ENCODE measurements at places on chromosomes 11 and 22. TPM values are rescaled to one million over a fixed set of nuclear protein-coding genes. Genes with fewer than 3 reads are reported as not detected.

GRCh38 chr11:45165806-45166603 lies 19.6 kb downstream of the PRDM11 start:
- H3K27me3 ChIP-seq, result no peaks in the 10 kb centered on the region
- no peak for DNase-seq
- peaks cover 10% of the 10 kb centered on the region for H3K4me1 ChIP-seq
- no peak overlapping the region for H3K27ac ChIP-seq
- no peak overlapping the region for H3K4me3 ChIP-seq

DNA sequence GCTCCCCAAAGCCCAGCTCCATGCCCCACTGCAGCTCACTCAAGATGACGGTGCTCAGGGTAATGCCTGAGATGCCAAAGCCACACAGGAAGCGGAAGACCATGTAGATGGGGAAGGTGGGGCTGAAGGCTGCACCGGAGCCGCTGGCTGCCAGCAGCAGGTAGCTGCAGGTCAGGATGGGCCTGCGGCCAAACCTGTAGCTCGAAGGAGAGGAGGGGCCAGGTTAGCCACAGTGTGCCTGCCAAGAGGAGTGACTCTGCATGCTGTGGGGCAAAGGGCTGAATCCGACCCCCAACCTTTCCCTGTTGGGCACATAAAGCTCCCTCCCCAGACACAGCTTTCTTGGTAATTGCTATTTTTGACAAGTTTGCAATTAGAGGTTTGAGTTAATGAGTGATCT lies 14.9 kb upstream of the SLC22A6 start:
- no peak for DNase-seq
- no peaks in the 10 kb centered on the region for H3K4me1 ChIP-seq
- H3K27ac ChIP-seq, result no peak overlapping the region

DNA sequence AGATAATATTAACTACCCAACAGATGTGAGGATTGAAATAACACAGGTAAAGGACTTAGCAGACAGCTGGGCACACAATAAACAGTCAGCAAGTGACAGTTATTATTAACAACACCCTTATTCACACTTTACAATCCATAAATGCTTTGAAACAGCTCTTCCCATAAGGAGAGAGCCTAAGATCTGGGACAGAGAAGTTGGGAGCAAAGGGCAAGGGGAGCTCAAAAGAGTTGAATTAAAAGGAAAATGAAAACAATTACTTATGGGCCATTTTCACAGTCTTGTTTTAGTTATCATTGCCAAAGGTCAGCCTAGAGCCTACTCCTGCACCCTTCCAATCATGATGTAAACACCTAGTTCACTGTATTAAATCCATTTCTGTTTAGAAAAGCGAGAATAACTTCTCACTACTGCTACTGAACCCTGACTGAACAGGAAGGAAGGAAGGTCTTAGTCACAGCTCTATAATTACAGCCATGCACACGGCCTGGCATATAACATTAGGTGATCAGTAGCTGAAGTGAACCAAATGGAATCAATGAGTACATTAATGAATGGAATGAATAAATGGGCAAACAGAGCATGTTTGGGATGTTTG lies 111.3 kb downstream of the PLEKHA7 start:
- H3K4me1 ChIP-seq, result peaks cover 25% of the 10 kb centered on the region
- no peaks in the 10 kb centered on the region for H3K36me3 ChIP-seq
- H3K4me3 ChIP-seq, result no peak overlapping the region
- peak overlapping the region; percentile 53 for H3K27ac ChIP-seq
- DNase-seq, result peak; percentile 16

GRCh38 chr11:41384329-41384728 lies 75.1 kb downstream of the LRRC4C start:
- no peaks in the 10 kb centered on the region for H3K27me3 ChIP-seq
- H3K4me1 ChIP-seq, result no peaks in the 10 kb centered on the region
- H3K27ac ChIP-seq, result no peak overlapping the region
- no peak overlapping the region for H3K4me3 ChIP-seq
- DNase-seq, result no peak

DNA sequence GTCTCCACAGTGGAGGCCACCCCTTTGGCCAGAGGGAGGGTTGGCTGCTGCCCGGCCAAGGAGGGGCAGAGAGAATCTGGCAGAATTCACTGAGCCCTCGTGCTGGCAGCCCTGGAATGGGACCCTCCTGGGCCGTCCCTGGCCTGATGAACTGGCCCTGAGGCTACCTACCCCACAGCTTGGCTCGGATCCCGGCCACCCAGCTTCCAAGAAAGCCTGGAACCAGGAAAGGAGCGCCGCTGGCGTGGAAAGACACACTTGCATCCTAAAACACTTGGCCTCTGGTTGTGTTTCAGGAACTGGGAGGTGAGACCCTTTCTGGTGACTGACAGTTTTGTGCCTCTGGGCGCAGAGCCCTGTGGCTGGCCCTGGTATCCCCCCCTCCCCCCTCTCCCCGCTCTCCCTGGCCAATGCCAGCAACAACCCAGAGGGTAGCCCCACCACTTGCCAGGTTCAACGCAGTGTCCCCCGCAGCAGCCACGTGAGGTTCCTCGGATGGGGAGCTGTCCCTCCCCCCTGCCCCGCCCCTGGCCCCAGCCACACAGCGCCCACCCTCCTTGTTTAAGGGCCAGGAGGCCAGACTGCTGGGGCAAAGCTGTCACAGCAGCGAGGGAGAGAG lies 693 bp downstream of the NFAM1 start:
- DNase-seq, result no peak
- no peak overlapping the region for H3K27ac ChIP-seq
- H3K27me3 ChIP-seq, result peaks cover 67% of the 10 kb centered on the region
- no peaks in the 10 kb centered on the region for H3K36me3 ChIP-seq
- H3K4me3 ChIP-seq, result no peak overlapping the region

DNA sequence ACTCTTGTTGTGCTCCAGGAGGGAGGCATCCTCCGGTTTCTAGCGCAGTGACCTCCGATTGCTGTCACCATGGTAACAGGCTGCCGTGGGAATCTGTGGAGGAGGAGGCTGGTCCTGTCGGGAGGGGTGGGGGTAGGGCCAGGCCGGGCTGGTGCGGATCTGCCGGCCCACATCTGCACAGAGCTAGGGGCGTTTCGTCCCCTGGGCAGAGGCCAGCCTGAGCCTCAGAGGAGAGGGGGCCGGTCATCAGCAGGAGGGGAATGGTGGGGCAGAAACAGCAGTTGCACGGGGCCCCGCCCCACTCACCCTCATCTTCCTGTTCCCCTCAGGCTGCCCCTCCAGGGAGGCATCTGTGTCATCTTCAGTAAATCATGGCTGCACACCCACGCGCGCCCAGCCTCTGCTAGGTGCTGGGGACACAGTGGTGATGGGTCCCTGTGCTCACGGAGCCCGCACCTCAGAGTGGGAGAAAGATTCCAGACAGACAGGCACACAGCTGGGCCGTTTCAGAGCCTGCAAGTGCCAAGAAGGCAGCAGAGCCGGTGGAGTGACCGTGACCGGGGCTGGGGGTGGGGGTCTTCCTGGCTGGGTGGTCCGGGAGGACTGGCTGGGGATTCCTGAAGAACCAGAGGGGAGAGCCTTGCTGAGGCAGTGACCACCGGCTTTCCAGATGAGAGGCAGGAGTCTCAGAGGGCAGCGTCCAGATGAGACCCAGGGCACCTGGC lies 120.5 kb downstream of the CACNA1I start:
- peaks cover 6% of the 10 kb centered on the region for H3K4me1 ChIP-seq
- no peak overlapping the region for H3K27ac ChIP-seq
- H3K27me3 ChIP-seq, result no peaks in the 10 kb centered on the region
- no peaks in the 10 kb centered on the region for H3K36me3 ChIP-seq

GRCh38 chr11:133747409-133747808 lies 97.9 kb downstream of the SPATA19 start:
- no peak overlapping the region for H3K27ac ChIP-seq
- H3K27me3 ChIP-seq, result no peaks in the 10 kb centered on the region
- H3K4me3 ChIP-seq, result no peak overlapping the region
- H3K4me1 ChIP-seq, result no peaks in the 10 kb centered on the region

- H3K27ac ChIP-seq, result no peak overlapping the region
- H3K4me1 ChIP-seq, result peaks cover 4% of the 10 kb centered on the region
- no peak overlapping the region for H3K4me3 ChIP-seq
- H3K36me3 ChIP-seq, result no peaks in the 10 kb centered on the region
- no peak for DNase-seq
- H3K27me3 ChIP-seq, result peaks cover 13% of the 10 kb centered on the region
These were observed 26.1 kb upstream of the APLP2 start for GRCh38 chr11:130043575-130043974.

DNA sequence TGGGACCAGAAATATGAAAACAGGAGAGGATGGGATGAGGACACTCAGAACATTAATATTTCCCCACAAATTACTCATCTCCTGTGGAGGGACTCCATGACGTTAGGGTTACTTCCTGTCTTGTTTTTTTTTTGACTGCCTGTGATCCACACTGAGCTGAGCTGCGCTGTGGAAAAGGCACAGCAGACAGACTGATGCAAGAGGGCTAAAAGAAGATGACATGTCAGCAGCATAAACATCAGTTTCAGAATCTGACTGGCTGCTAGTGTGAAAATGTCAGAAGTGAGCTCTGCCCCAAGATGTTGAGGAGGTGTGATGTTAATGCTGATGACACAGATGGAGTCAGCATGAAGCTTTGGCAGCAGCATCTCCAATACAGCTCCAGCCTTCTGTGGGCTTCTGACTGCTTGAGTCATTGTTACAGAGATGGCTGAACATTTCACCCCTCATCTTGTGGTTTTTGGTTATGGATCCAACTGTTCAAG lies 286.8 kb downstream of the BLID start:
- H3K36me3 ChIP-seq, result no peaks in the 10 kb centered on the region
- H3K27ac ChIP-seq, result no peak overlapping the region
- no peak for DNase-seq
- no peaks in the 10 kb centered on the region for H3K4me1 ChIP-seq
- H3K27me3 ChIP-seq, result no peaks in the 10 kb centered on the region

DNA sequence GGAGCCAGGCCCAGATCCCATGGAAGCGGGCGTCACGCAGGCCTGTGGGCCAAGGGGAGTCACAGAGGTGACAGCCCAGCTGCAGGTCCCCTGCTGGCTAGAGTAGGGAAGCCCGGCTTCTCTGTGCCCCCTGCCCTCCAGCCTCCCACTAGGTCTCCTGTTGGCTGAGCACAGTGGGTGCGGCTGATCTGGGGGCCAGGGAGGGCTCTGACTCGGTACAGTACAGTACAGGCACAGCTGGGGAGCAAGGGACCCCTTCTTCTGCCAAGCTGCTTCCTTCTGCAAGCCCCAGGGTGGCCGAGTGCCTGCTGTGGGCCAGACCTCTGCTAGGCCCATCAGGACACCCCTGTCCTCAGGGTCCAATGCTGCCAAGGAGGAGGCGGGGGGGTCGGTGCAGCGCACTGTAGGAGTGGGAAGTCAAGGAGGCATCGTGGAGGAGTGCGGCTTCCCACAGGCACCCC lies 10.1 kb downstream of the SUSD2 start:
- H3K4me3 ChIP-seq, result no peak overlapping the region
- no peak overlapping the region for H3K27ac ChIP-seq
- no peaks in the 10 kb centered on the region for H3K4me1 ChIP-seq
- no peaks in the 10 kb centered on the region for H3K27me3 ChIP-seq

DNA sequence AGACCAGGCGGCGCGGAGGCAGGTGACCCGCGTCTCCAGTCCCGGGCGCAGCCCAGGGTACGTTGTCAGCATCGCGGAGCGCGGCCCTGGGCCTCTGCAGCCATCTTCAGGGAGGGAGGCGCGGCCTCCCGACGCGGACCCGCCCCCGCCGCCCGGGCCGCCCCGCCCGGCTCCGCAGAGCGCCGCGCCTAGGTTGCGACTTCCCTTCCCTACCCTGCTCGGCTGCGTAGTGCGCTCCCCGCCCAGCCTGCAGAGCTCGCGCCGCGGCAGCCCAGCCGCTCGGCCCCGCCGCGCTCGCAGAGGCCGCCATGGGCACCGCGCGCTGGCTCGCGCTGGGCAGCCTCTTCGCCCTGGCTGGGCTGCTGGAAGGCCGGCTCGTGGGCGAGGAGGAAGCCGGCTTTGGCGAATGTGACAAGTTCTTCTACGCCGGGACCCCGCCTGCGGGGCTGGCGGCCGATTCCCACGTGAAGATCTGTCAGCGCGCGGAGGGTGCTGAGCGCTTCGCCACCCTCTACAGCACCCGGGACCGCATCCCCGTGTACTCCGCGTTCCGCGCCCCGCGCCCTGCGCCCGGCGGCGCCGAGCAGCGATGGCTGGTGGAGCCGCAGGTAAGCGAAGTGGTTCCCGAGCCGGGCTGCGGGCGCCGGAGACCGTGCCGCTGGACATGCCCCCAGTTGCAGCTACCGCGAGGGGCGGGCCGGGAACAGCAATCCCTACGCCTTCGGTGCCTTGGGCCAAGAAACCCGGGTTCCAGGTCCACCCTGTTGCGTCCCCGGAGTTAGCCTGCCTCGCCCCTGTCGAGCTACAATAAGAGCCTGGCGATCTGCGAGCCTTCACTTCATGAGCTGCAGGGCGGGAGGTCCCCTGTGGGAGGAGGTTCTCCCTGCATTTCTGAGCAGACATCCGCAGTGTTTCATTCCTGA lies at the start of gene ENDOD1:
TSS of gene ENDOD1 (plus strand) at position 227 of the 923 bp plus-strand sequence. CDS start at position 309, 82 bp downstream.
- DNase-seq, result peak; percentile 93
- peaks cover 50% of the 10 kb centered on the region for H3K4me1 ChIP-seq
- no peaks in the 10 kb centered on the region for H3K27me3 ChIP-seq
- H3K27ac ChIP-seq, result peak within 1 kb of the TSS; percentile 94
- H3K4me3 ChIP-seq, result peak within 1 kb of the TSS; percentile 13

DNA sequence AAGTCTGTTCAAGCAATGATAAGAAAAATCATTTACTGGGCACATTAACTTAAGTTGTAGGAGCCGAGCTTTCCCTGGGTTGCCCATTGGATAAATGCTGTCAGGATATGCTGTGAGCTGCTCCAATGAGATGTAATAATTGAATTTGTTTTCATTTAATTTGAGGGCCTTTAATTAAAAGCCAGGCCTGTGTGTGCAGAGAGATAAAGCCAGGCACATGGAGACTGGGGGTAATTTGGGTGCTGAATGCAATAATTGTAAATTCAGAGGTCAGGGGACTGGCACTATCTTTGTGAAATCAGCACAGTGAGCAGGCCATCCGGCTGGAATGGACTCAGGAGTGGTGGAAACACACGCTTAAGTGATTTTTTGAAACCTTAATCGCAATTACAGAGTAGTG lies 125.8 kb downstream of the OPCML start:
- no peak for DNase-seq
- no peaks in the 10 kb centered on the region for H3K4me1 ChIP-seq
- H3K36me3 ChIP-seq, result no peaks in the 10 kb centered on the region
- no peak overlapping the region for H3K27ac ChIP-seq
- H3K27me3 ChIP-seq, result no peaks in the 10 kb centered on the region
- no peak overlapping the region for H3K4me3 ChIP-seq

DNA sequence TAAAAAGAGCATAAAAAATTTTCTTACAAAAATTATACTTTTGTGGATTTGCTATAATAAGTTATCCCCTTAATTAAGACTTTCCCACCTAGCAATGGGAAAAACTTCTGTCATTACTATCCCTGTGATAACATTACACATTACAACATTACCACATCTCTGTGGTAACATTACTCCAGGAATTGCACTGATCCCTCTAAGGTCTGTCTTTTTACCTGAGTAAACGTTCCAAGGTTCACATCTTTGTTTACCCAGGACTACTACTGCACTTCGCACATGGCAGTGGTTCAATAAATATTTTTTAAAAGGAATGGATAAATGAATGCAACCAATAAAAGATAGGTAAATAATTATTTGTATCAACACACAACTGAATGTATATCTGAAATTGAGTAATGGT lies 92.4 kb upstream of the NOX4 start:
- H3K27ac ChIP-seq, result no peak overlapping the region
- H3K4me3 ChIP-seq, result no peak overlapping the region
- no peaks in the 10 kb centered on the region for H3K36me3 ChIP-seq
- no peaks in the 10 kb centered on the region for H3K4me1 ChIP-seq

Gene SCYL1
- total RNA-seq, result 72.3 TPM

Gene PRRG4
- 0.07 TPM for total RNA-seq

Gene SCGB1D1
- not detected for total RNA-seq

Gene TYR
- not detected for total RNA-seq
